Tibial nerve (tissue), 4 donors: ENCODE measurements at places on chromosomes 2 and 18. TPM values are rescaled to one million over a fixed set of nuclear protein-coding genes. Genes with fewer than 3 reads are reported as not detected.

- H3K36me3 ChIP-seq, result no peaks in the 10 kb centered on the region
- H3K4me1 ChIP-seq, result no peaks in the 10 kb centered on the region
- H3K27ac ChIP-seq, result no peak overlapping the region
- no peaks in the 10 kb centered on the region for H3K27me3 ChIP-seq
- DNase-seq, result no peak
Observed at GRCh38 chr18:33711514-33711913, 133.5 kb downstream of the ASXL3 start.

- no peak overlapping the region for H3K4me3 ChIP-seq
- no peak for DNase-seq
- no peak overlapping the region for H3K27ac ChIP-seq
- no peaks in the 10 kb centered on the region for H3K27me3 ChIP-seq
Observed at GRCh38 chr2:58350484-58350883, 109.4 kb upstream of the FANCL start.

DNA sequence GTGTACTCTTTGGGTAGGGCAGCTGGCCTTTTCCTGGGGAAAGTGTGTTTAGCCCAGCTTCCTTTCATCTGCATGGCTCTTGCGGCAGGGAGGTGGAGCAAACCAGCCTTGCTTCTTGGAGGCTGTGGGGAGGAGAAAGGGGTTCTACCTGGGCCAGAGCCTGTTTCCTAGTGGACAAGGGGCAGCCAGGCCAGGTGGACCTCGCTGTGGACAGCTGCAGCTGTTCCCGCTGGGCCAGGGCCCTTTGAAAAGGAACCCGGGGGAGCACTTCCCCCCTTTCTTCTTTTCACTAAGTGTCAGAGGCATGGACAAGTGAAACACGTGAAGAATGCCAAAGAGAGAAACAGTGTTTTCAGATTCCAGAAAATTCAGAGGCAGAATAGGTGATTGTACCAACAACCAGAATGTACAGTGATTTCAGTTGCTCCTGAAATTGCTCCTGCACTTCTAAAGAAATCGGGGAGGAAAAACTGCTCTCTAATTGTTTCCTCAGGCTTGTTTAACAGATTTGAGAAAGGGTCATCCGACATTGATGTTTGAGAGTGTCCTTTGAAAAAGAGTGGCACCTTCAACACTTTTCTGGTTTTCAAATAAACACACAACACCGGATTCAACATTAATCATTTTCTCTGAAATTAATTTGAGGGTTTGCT is 3.9 kb downstream of the GLI2 start:
- no peak overlapping the region for H3K4me3 ChIP-seq
- H3K27me3 ChIP-seq, result no peaks in the 10 kb centered on the region
- no peak for DNase-seq
- H3K36me3 ChIP-seq, result no peaks in the 10 kb centered on the region
- no peak overlapping the region for H3K27ac ChIP-seq
- H3K4me1 ChIP-seq, result peaks cover 67% of the 10 kb centered on the region

DNA sequence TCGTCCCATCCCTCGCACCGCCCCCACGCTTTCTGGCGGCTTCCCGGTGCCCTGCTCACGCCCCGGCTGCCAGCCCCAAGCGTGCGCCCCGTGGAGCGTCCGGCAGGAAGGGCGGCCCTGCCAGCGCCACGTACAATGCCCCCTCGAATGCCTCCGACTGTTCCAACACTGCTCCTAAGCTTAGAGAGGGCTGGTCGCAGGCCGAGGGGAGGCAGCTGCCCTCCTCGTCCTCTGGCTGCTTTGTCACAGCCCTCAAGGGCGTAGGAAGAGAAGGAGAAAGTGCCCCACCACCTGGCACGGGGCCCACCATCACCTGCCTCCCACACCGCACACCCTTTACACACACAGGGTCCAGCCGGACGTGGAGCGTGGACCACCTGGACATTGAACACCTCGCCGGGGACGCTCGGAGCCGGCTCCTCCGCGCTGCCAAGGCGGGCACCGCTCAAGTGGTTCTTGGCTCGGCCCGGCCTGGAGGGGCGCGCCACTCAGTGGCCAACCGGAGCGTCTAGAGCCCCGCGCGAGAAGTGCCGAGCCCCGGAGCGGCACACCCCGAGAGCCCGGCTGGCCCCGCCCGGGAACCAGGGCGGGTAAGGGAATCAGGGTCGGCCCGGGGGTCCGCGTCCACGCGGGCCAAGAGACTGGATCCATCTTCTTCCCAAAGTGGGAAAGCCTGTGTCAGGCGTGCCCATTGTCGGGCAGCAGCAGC is 830 bp downstream of the DNER start:
- H3K4me3 ChIP-seq, result peak overlapping the region; percentile 43
- peaks cover 84% of the 10 kb centered on the region for H3K27me3 ChIP-seq

DNA sequence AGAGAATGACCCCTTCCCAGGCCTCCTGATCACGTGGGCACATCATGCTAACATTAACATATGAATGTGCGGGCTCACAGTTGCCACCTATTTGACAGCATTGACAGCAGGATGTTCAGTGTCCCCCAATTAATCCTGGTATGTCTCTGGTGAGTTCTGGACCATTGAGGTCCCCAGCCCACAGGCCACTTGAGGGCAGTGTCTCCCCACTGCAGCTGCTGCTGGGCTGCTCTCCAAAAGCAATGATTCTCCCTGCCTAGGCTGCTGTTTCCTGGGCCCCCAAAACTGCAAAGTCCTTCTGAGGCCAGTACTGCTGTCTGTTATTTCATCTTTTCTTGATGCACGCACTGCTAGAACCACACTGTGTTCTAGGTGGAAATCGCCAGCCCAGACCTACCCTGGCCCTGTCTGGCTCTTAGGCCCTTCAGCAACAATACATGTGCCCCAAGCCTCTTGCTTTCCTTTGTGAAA is 52.7 kb upstream of the MAPK4 start:
- H3K4me3 ChIP-seq, result no peak overlapping the region
- H3K4me1 ChIP-seq, result no peaks in the 10 kb centered on the region
- no peaks in the 10 kb centered on the region for H3K36me3 ChIP-seq
- H3K27ac ChIP-seq, result no peak overlapping the region
- no peaks in the 10 kb centered on the region for H3K27me3 ChIP-seq

- H3K27ac ChIP-seq, result no peak overlapping the region
- no peak overlapping the region for H3K4me3 ChIP-seq
- no peak for DNase-seq
- no peaks in the 10 kb centered on the region for H3K36me3 ChIP-seq
Observed at GRCh38 chr2:168552450-168552856, 96.4 kb downstream of the CERS6 start.

- no peak overlapping the region for H3K27ac ChIP-seq
- no peaks in the 10 kb centered on the region for H3K27me3 ChIP-seq
- no peak overlapping the region for H3K4me3 ChIP-seq
Observed at GRCh38 chr2:21131861-21132260, 8.1 kb downstream of the TDRD15 start.

The CDKL4 gene
- total RNA-seq, result 0.42 TPM

The ANTXR1 gene
- 53.7 TPM for total RNA-seq

DNA sequence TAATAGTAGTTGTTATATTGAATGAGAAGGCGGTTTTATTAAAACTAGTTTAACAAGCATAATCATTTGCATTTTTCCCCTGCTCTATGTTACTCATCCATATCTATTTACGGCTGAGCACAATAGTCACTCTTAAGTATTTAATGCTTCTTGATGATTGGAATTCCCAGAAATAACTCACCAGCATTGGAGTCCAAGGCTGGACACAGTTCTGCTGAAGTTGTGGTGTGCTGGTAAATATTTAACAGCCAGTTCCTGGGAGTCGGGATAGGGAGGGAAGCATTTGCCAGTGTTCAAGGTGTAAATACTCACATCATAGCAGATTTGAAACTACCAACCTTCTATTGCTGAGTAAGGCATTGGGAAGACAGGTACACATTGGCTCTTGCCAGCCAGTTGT is 315.1 kb downstream of the MTX2 start:
- DNase-seq, result no peak
- H3K27me3 ChIP-seq, result no peaks in the 10 kb centered on the region
- no peaks in the 10 kb centered on the region for H3K36me3 ChIP-seq
- no peak overlapping the region for H3K27ac ChIP-seq

DNA sequence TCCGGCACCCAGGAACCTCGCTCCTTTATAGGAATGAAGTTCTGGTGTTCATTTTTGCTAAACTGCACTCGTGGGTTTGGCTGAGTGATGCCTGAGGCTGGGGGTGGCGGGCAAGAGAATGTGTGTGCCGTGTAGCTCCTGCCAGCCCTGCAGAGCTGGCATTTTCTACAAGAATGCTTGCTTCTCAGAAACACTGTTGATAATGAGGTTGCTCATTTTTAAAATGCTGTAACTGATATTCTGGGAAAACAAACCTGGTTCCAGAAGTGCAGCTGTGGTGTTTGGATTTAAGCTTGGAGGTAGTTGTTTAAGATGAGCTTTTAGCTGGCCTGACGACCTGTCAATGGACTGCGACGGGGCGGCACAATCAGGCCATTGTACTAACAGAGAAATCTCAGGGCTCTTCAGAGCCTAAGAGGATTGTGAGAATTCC is 511.9 kb upstream of the TNP1 start:
- H3K27me3 ChIP-seq, result no peaks in the 10 kb centered on the region
- H3K36me3 ChIP-seq, result no peaks in the 10 kb centered on the region
- no peak for DNase-seq
- peak overlapping the region; percentile 48 for H3K27ac ChIP-seq
- no peak overlapping the region for H3K4me3 ChIP-seq

DNA sequence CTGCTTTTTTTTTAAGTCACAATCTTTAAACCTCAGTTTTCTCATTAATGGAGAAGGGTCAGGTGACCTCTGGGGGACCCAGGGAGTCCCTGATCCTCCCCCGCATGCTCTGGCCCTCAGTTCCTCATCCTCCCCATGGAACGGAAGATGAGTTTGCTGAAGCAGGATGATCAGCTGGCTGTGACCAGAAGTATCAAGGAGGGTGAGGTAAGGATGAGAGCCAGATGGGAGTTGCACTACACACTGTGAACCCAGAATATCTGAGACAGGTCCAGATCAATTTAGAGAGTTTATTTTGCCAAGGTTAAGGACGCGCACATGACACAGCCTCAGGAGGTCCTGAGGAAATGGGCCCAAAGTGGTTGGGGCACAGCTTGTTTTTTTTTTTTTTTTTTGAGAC is 3.8 kb downstream of the CATIP start:
- H3K4me3 ChIP-seq, result no peak overlapping the region
- H3K36me3 ChIP-seq, result no peaks in the 10 kb centered on the region
- H3K27ac ChIP-seq, result no peak overlapping the region
- H3K4me1 ChIP-seq, result no peaks in the 10 kb centered on the region
- H3K27me3 ChIP-seq, result no peaks in the 10 kb centered on the region
- no peak for DNase-seq

The HAAO gene
- 24.1 TPM for total RNA-seq

- no peaks in the 10 kb centered on the region for H3K27me3 ChIP-seq
- peaks cover 8% of the 10 kb centered on the region for H3K4me1 ChIP-seq
- H3K4me3 ChIP-seq, result no peak overlapping the region
- no peak for DNase-seq
- H3K27ac ChIP-seq, result no peak overlapping the region
- no peaks in the 10 kb centered on the region for H3K36me3 ChIP-seq
Observed at GRCh38 chr2:201882353-201883090, 76.2 kb downstream of the CDK15 start.

- H3K4me1 ChIP-seq, result no peaks in the 10 kb centered on the region
- H3K27me3 ChIP-seq, result no peaks in the 10 kb centered on the region
- no peak overlapping the region for H3K4me3 ChIP-seq
- DNase-seq, result no peak
- no peaks in the 10 kb centered on the region for H3K36me3 ChIP-seq
Observed at GRCh38 chr2:131031431-131031841, 61.8 kb downstream of the FAM168B start.

DNA sequence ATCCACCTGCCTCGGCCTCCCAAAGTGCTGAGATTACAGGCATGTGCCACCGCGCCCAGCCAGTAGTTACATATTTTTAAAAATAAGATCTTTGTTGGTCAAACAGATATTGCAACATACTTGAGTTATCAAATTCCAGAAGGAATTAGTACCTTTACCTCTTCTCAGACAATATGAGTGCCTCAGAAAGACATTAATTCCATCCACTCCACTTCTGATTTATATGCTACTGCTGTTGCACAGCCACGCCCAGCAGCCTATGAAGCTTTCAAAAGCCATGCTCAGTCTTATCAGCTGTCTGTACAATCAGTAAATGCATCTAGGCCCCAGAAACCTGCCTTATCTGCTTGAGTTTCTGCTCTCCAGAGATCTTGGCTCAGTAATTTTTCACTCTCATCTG is 47.8 kb downstream of the MEX3C start:
- no peaks in the 10 kb centered on the region for H3K36me3 ChIP-seq
- no peak for DNase-seq
- H3K4me1 ChIP-seq, result no peaks in the 10 kb centered on the region
- no peak overlapping the region for H3K27ac ChIP-seq
- H3K4me3 ChIP-seq, result no peak overlapping the region

DNA sequence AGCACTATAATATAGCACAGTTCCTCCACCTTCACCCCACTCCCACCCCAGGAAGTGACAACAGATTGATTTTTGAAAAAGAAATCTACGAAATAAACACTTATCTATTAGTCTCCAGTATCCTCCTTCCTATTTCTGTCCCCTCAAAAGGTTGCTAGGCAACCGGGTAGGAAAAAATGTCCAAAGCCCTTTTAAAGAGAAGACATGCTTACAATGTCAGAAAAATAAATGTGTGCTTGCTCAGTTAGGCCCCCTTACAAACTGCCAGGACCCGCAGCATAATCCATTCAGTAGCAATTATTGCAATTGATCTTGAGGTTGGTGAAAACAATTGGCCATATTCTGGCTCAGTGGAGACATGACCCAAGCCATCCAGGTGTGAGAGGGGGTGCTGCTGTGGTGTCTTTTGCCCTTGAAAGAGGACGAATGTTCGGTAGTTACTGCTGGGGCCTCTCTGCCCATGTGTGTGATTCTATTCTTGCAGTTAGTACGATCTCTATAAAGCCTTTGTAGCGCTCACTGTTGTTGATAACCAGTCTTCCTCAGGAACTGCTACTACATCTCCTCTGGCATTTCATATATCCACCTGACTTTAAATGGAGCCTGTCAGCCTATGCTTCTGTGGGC is 144.3 kb downstream of the MYO3B start:
- H3K27me3 ChIP-seq, result no peaks in the 10 kb centered on the region
- H3K36me3 ChIP-seq, result no peaks in the 10 kb centered on the region
- DNase-seq, result no peak
- H3K4me1 ChIP-seq, result no peaks in the 10 kb centered on the region
- H3K27ac ChIP-seq, result no peak overlapping the region

DNA sequence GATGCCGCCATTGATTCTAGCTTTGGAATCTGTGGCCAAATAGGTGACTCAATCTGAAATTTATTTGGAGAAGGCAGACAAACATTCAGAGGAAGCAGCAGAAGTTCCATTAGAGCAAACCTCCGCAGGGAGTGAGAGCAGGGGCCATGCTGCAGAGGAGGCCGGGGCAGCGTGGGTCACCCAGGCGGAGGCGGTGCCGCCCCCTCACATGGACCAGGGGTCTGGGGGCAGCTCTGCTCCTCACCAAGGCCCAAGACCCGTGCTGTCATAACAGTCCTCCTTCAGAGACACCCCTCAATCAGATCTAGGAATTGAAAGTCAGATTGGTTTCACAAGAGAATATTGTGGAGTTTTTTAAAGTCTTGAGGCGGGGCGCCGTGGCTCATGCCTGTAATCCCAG is 92.4 kb downstream of the GBX2 start:
- no peaks in the 10 kb centered on the region for H3K4me1 ChIP-seq
- H3K27me3 ChIP-seq, result no peaks in the 10 kb centered on the region
- H3K27ac ChIP-seq, result no peak overlapping the region
- no peak for DNase-seq
- H3K4me3 ChIP-seq, result no peak overlapping the region
